ENCODE measurements at places on chromosomes 3 and 15. TPM values are rescaled to one million over a fixed set of nuclear protein-coding genes. Genes with fewer than 3 reads are reported as not detected.
A peak's percentile ranks its signal among the peaks of the same experiment; 100 is the strongest.

GRCh38 chr3:158731486-158731885 is 771 bp downstream of the RARRES1 start:
- DNase-seq, result no peak

DNA sequence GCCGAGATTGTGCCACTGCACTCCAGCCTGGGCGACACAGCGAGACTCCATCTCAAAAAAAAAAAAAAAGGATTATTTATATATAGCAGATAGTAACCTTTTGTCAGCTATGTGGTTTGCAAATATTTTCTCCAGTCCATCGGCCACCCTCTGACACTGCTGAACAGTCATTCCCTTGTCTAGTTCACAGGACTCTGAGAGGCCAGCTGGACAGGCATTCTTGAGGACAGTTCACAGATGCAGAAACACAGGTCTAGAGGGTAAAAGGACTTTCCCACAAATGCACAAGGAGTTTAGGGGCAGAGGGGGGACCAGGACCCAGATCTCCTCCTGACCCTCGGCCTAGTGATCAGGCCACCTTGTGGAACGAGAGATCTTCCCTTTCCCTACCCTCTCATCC is 7.5 kb upstream of the TMEM40 start:
- DNase-seq, result no peak

DNA sequence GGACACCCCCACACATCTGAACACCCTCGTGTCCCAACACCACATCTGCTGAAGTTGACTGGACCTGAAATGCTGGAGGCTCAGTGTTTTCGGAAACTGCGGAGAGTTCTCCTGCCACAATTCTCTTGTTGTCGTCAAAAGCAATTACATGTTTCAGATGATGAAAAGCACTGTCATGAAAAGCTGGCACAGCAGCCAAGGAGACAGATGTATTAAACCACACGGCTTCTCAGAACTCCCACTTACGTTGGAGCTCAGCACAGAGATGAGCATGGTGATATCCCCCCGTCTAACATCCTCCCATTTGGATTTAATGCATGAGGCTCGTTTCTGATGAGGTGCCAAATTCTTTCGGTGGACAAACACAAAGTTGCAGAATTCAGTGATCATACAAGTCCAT is 180.1 kb downstream of the RORA start:
- no peak for DNase-seq

GRCh38 chr3:123723070-123723469 is 138.2 kb upstream of the HACD2 start:
- DNase-seq, result no peak

GRCh38 chr3:116112696-116113095 is 332.6 kb downstream of the LSAMP start:
- DNase-seq, result no peak

- DNase-seq, result no peak
These were observed 37.8 kb upstream of the MED12L start for GRCh38 chr3:151047636-151048035.

GRCh38 chr3:46102059-46102779 is 74.9 kb upstream of the XCR1 start:
- peak; percentile 50 for DNase-seq

- no peak for DNase-seq
These were observed 49.3 kb downstream of the RAB7A start for GRCh38 chr3:128775241-128775640.

The PLSCR2 gene
- not detected for total RNA-seq

DNA sequence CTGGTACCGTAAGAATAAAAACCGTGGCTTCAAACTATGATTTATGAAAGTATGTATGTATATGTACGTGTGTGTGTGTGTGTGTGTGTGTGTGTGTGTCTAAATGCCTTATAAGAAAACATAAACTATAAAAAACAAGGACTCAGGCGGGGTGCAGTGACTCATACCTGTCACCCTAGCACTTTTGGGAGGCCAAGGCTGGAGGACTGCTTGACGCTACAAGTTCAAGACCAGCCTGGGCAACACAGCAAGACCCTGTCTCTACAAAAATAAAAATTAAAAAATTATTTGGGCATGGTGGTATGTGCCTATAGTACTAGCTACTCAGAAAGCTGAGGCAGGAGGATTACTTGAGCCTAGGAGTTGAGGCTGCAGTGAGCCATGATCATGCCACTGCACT is 29.1 kb downstream of the CCPG1 start:
- no peak for DNase-seq

DNA sequence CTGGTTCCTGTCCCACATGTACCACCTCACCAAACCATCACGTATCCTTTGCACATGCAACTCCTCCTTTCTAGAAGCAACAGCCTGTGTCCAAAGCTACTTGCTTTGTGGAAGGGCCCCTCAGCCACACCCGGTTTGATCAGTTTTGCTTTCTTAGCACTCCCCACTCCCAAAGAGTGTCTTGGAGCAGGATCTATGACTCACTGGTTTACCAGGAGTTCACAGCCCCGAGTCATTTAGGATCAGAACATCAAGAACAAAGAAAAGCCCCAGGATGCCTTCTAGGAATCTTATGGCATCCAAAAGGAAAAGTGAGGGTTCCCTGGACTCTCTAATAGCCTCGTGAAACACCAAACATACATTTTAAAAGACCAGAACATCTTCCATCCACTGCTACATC is 50.7 kb upstream of the IGF1R start:
- DNase-seq, result no peak

The IRAK2 gene
- 1.3 TPM for total RNA-seq
